Cardiac atrium fibroblast (primary cell): ENCODE measurements at places on chromosomes 4 and X. TPM values are rescaled to one million over a fixed set of nuclear protein-coding genes. Genes with fewer than 3 reads are reported as not detected.

Gene CXCL6
- 42.2 and 742 TPM in 2 replicates for total RNA-seq

Gene WFS1
- 39.7 and 42.6 TPM in 2 replicates for total RNA-seq

Gene ENAM
- total RNA-seq = not detected in 2 replicates

Gene WAS
- total RNA-seq = not detected in 2 replicates

Gene SMIM10
- total RNA-seq = 1.1 and 4.5 TPM in 2 replicates

Gene SPATA4
- total RNA-seq = not detected in 2 replicates

Gene SH3TC1
- 17.7 and 26.0 TPM in 2 replicates for total RNA-seq

Gene CT45A10
- not detected in 2 replicates for total RNA-seq

Gene MAML3
- total RNA-seq = 1.6 and 2.1 TPM in 2 replicates

Gene MXRA5
- total RNA-seq = 0.49 TPM in 1 of 2 replicates, not detected in the other

Gene UGT2B15
- total RNA-seq = not detected in 2 replicates

Gene AR
- total RNA-seq = 1.6 and 2.7 TPM in 2 replicates

Gene CCKAR
- not detected in 2 replicates for total RNA-seq

Gene TBC1D9
- 20.9 and 23.7 TPM in 2 replicates for total RNA-seq

Gene FGD1
- total RNA-seq = 6.5 and 8.4 TPM in 2 replicates
